ENCODE measurements at places on chromosomes 1 and 21.

GRCh38 chr1:119822406-119822805, 11.1 kb upstream of the REG4 start:
- no peak for DNase-seq

DNA sequence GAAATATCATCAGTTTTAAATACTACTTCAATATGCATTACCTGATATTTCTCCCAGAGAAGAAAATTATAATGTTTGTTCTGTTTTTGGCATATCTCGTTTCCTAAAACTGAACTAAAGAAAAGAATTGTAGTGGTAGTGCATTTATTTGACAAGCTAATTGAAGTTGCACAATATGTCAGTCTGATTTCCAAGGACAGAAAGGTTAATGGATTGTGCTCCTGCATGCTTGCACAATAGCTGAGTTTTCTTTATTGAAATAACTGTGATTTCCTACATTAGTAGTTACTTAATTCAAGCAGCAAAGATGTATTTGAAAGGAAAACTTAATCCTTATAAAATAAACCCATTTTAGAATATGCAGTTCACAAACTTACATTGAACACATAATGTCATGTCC, 2047.7 kb downstream of the NCAM2 start:
- DNase-seq: no peak

GRCh38 chr1:184825571-184825970, 70.9 kb upstream of the EDEM3 start:
- no peak for DNase-seq

DNA sequence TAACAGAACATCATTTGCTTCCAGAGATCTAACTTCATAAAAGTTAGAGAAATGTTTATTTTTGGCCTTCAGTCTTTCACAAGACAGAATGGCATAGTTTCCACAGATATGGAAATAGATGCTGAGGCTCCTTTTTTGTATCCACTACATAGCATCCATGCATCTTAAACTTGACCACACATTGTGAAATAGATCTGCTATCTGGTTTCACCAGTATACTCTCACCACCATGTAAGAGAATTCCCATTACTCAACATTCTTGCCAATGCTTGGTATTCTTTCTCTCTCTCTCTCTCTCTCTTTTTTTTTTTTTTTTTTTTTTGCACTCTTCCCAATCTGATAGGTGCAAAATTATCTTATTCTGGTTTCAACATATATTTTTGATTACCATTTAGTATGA, 52.1 kb upstream of the PRMT6 start:
- no peak for DNase-seq

DNA sequence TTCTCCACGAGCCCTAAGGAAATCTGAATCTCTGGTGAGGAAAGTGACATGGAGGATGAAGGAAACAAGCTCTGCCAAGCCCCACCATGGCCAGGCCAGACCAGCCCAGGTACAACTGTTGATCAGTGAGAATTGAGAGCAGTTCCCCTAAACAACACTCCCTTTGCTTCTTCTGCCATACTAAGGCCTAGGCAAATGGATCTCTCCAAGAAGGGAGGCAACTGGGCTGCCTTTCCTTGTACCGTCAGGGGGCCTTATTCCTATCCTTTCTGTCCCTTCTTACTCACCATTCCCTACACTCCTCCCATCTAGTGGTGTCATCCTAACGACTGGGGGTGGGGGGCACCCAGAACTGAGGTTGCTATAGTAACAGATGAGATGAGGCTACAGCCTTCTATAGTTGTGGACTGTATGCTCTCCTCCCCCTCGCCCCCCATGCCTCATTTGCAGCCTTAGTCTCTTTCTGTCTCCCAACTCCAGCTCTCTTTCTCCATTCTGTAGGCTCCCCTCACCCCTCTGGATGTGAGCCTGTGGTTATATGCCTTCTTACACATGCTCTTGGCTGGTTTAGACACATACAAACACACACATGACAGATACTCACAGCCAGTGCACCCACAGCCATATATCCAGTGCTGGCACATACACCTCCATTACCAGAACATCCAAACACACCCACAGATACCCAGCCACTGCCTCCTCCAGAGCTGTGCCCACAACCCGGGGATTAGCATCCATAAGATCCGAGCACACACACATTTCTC, 3.6 kb downstream of the PEA15 start:
- DNase-seq: no peak

DNA sequence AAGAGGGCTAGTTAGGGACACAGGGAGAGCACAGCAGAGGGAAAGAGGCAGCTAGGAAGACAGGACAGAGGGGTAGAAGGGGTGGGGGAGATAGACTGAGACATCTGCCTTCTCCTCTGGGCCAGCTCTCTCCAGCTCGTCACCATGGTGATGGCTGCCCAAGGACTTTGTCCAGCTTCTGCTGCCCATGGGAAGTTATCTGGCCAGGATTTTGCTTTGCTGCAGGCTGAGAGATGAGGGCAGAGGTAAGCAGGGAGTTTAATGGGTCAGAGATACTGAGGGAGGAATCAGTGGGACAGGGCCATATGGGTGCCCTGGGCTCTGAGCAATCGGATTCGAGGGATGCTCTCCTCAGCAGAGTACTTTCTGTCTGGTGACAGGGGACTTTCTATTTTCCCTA, 34.5 kb upstream of the GPR37L1 start:
- no peak for DNase-seq

DNA sequence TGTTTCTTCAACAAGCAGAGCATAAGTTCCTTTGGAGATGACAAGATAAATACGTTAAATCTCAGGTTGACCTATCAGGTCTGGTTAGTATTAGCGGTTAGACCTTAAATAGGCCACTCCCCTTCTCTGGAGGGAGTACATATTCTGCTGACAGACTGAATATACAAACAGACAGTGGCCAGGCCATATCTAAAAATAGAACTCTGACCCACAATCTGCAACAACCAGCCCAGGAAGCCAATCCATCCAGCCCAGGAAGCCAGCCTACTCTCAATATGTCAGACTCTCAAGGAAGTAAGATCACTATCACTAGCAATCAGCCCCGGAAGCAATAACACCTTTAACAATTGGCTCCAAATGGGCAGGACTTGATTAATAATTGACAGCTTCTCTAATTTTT, 6.7 kb downstream of the IL20 start:
- DNase-seq: no peak

DNA sequence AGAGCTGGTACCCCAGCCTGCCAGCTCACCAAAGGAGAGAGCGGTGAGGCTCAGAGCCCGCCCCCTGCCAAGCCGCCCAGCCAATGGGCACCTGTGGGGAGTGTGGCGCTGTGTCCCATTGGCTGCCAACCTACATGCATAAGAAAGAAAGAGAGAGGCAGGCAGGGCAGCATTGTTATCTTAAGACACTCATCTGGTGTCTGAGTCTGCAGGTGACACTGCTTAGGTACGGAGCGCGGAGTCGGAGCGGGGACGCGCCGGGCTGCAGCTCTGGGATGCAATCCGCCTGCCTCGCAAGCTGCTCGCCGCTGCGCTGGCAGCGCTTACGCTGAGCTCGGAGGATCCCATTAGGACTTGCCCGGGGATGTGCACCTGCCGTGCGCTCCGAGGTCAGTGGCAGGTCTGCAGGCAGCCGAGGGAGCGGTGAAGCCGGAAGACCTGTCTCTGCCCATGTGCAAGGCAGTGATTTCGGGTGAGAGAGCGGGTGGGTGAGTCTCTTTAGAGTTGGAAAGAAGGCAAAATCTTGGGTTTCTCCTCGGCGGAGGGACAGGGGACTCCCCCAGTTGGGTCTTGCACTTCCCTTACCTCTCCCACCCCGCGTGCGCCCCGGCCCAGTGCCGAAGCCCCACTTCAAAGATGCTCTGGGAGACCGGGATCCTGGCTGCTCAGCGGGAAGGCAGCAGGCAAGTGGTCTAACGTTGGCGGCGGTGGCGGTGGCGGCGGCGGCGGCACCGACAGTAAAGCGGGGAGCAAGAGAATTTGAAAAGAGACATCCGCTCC, at the start of gene BRINP2:
Gene BRINP2, plus strand, starts transcription at position 203 of the 780 bp plus-strand sequence. CDS start 58,919 bp downstream, outside the sequence.
- DNase-seq: no peak

GRCh38 chr1:151990856-151991198, 2.8 kb downstream of the S100A10 start:
- no peak for DNase-seq

DNA sequence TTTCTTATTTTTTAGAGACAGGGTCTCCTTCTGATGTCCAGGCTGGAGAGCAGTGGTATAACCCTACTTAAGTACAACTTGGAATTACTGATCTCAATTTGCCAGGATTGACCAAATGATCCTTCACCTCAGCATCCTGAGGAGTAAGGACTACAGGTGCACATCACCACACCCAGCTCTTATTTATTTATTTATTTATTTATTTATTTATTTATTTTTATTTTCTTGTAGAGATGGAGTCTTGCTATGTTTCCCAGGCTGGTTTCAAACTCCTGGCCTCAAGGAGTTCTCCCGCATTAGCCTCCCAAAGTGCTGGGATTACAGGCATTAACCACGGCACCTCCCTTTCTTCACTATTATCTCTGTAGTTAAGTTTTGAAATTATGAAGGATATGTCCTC, 117.5 kb upstream of the NEGR1 start:
- DNase-seq: no peak

GRCh38 chr1:193660428-193660827, 474.0 kb upstream of the B3GALT2 start:
- no peak for DNase-seq

GRCh38 chr1:205709059-205709398, 28.7 kb upstream of the SLC45A3 start:
- no peak for DNase-seq

DNA sequence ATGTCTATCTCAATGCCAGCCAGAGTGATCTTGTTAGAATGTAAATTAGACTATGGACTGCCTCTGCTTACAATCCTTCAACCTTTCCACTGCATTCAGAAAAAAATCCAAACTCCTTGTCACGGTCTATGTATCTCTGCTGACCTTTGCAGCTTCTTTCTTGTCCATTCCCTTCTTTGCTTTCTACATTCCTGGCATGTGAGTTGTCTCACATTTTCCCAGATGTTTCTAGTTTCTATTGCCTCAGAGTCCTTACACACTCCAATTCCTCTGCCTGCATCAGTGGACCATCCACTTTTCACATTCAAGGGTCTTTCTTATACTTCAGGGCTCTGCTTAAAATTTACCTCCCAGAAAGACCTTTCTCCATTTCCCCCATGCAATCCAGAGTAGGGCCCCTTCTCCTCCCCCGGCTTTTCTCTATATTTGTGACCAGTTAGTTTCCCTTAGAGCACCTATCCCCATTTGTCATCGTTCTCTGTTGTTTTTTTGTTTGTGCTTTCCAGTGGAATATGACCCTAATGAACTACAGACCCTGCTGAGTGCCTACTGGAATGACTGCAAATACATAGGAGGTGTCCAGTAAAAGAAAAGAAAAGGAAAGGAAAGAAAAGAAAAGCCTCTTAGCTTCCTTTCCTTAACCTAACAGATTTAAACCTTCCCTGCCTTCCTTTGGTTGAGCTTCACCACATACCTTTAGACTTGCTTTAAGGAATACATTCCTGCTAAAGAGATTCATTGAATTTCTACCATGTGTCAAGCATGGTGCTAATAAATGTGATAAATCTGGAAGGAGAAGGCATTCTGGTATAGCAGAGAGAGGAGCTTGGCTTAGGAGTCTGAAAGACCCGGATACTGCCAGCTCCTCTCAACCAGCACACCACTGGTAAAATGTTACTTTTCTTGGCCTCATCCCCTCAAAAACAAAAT, 102.0 kb downstream of the DIRAS3 start:
- no peak for DNase-seq

GRCh38 chr1:58574816-58575215, 2.2 kb downstream of the TACSTD2 start:
- no peak for DNase-seq

DNA sequence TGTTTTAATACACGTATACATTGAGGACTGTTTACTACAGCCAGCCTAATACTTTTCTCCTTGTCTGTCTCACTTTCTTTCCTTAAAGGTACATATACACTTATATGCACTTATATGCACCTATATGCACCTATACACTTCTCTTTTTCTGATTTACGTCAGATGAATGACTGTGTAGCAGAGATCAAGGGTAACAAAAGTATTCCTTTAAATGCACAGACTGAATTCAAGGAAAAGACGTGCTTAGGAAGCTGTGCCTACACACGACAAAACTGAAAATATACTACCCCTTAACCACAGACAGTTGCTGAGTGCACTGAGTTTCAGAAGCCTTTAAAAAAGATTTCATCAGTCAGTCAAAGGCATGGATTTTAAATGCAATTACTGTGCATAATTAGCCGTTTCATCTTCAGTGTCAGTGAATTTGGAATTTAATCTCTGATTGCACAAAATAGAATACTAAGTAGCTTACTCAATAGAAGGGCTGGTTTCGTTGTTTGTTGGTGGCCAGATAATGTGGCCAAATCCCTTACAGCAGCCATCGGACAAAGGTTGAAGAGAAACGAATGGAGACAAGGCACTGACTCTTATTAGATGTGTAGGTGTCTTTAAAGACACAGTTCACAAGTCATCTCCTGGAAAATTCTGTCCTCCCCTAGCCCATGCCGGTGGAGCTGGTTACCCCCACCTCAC, 38.3 kb upstream of the TARBP1 start:
- no peak for DNase-seq

Data from stimulated activated CD4-positive, alpha-beta T cell treated with anti-CD3 and anti-CD28 coated beads, Interleukin-12 subunit alpha, Interleukin-12 subunit beta, amount 100 ng/mL, for 24 hours (primary cell).